ENCODE measurements at places on chromosomes 7 and 10. TPM values are rescaled to one million over a fixed set of nuclear protein-coding genes. Genes with fewer than 3 reads are reported as not detected.

Gene MKI67
- total RNA-seq: 163 TPM

Gene FIS1
- total RNA-seq: 121 TPM

Gene PTPN20
- 2.5 TPM for total RNA-seq

DNA sequence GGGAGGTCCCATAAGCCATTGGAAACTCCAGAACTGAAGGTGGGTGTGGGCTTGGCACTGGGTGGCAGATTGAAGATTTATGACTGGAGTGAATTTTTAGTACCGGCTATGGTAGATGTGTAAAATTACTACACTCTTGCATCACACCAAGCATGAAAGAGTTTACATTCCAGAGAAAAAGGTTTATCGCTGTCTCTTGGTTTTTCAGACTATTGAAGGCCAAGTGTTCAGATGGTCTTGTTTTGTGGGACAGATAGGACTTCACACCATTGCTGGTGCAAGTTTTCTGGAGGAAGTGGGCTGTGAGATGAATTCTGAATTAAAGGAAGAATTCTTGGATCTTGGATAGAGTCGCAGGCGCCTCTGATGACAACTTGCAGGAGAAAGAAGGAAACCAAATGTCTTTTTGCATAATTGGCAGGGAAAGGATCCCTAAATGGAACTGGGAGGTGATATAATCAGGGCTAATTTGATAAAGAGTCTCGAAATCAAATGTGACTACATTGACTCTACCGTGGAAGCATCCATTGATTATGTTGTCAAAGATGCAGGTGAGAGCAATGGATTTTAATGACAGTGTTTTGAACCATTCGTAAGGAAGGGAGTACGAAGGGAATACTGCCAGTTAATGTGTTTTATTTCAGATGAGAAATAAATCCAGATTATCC is 14.2 kb upstream of the NMT2 start:
- no peak for DNase-seq

DNA sequence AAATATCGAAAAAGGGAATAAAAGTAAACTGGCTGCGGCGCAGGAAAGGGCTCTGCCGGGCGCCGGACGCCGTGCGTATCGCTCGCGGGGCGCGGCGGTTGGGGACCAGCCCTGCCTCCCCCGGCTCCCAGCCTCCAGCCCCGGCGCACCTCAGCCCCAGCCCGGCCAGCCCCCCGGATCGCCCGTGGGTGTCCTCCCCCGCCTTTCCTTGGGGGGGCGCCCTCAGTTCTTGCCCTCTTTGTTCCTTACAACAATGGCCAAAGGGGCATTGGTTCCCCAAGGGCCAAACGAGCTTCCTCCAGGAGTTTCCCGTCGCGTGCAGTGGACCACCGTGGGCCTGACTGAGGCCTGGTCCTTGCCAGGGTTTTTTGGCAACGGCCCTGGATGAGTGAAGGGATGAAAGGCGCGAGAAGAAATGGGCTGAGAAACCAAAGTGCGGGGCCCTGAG is 1.2 kb downstream of the MACROH2A2 start:
- no peak for DNase-seq

- no peak for DNase-seq
These were observed 3.7 kb downstream of the CFAP46 start for GRCh38 chr10:132938472-132939339.

GRCh38 chr7:128135515-128136214 is 104.4 kb upstream of the LRRC4 start:
- DNase-seq: peak; percentile 51

GRCh38 chr7:16178092-16178491 is 243.2 kb downstream of the CRPPA start:
- no peak for DNase-seq

- no peak for DNase-seq
These were observed 778.0 kb downstream of the MAGI2 start for GRCh38 chr7:78675511-78675910.

DNA sequence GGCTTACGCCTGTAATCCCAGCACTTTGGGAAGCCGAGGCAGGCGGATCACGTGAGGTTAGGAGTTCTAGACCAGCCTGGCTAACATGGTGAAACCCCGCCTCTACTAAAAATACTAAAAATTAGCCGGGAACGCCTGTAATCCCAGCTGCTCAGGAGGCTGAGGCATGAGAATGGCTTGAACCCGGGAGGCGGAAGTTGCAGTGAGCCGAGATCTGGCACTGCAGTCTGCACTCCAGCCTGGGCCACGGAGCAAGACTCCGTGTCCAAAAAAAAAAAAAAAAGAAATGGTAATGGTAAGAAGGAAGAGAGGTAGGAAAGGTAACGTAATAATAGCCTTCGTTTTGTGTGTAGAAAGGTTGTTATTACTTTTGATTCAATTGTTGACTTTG is 1.2 kb downstream of the HSPA14 start:
- no peak for DNase-seq

- no peak for DNase-seq
These were observed 428.5 kb upstream of the MGMT start for GRCh38 chr10:129038522-129038921.

Data from activated T-helper 2 cell treated with anti-CD3 and anti-CD28 coated beads, Interferon-gamma antibody, Interleukin-2, Interleukin-4, amounts not matched to agents 10 μg/mL and 5 μg/mL and 100 μg/mL, durations not matched to agents 14 hours and 24 hours and 36 hours (primary cell).